ENCODE measurements at places on chromosomes 3 and 15.

DNA sequence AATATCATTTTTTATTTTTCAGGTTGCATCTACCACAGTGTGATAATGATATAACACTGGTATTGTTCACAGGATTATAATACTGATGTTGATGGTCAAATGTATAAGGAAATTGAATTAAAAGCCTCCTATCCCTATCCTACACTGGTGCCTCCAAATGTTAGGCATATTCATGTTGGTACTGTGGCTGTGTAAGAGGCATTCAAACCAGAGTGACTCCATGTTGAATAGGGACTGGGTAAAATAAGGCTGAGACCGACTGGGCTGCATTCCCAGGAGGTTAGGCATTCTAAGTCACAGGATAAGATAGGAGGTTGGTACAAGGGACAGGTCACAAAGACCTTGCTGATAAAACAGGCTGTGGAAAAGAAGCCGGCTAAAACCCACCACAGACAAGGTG, 68.9 kb upstream of the RNU6-1 start:
- DNase-seq: no peak

DNA sequence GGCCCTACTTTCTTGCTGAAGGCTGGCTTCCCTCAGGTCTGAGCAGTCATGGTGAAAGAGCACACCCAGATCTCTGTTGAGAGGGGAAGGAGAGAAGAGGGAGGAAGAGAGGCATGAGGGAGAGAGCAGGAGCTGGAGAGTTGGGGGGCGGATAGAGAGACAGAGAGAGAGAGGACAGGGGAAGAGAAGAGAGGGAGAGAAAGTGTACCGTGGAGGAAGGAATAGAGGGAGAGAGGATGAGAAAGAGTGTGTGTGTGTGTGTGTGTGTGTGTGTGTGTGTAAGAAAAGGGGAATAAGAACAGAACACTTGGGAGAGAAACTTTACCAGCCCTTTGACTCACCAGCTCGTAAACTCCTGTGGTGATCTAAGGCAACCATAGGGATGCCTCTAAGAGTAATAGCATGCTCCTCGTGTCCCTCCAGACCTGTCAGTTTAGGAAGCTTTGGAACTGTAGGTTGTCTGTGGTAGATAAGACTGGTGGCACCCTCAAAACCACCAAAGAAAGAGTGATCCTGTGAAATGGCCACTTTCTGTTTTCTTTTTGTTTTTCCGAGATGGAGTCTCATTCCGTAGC, 18.2 kb downstream of the ZNF592 start:
- DNase-seq: no peak

- DNase-seq: no peak
Measured at GRCh38 chr3:127985216-127985615, 67.0 kb upstream of the SEC61A1 start.

GRCh38 chr3:185115371-185115770, 37.5 kb downstream of the C3orf70 start:
- no peak for DNase-seq

DNA sequence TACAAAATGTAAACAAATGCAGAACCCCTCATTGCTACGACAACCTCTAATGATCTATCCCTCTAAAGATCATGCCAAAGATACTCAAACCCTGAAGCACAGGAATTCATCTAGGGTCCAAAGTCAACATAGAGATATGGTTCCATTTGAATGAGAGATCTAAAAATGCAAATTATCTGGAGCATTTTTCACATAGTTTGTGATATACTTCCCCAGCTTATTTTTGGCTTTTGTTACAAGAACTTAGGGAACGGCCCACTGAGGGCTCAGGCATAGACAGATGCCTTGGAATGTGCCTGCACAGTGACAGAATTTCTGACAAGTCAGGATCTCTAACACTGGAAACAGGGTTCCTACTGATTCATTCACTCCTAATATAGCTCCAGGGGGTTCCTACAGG, 258.9 kb upstream of the THBS1 start:
- DNase-seq: no peak

DNA sequence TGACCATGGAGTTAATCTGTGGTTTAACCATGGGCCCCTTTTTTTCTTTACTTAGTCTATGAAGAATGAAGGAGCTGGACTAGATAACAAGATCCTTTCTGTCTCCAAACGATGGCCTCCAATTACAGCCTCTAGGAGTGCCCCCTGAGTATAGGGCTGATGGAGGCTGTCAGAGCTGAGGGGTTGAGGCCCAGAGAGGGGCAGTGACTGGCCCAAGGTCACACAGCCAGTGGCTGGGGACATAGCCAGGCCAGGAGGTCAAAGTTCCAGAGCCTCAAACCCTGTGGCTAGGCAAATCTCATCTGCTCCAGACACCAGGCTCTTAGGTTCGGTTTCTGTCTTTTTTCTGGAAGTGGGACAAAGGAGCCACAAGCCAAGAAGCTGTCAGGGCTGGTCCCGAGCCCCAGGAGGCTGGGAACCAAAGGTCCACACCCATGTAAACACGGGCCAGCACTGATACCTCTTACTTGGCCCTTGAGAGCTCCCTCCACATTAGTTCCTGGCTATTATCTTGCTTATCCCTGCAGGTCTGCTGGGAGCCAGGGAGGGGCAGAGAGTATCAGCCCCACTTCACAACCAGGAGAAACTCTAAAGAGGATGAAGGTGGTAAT, 10.3 kb downstream of the RHOV start:
- no peak for DNase-seq

DNA sequence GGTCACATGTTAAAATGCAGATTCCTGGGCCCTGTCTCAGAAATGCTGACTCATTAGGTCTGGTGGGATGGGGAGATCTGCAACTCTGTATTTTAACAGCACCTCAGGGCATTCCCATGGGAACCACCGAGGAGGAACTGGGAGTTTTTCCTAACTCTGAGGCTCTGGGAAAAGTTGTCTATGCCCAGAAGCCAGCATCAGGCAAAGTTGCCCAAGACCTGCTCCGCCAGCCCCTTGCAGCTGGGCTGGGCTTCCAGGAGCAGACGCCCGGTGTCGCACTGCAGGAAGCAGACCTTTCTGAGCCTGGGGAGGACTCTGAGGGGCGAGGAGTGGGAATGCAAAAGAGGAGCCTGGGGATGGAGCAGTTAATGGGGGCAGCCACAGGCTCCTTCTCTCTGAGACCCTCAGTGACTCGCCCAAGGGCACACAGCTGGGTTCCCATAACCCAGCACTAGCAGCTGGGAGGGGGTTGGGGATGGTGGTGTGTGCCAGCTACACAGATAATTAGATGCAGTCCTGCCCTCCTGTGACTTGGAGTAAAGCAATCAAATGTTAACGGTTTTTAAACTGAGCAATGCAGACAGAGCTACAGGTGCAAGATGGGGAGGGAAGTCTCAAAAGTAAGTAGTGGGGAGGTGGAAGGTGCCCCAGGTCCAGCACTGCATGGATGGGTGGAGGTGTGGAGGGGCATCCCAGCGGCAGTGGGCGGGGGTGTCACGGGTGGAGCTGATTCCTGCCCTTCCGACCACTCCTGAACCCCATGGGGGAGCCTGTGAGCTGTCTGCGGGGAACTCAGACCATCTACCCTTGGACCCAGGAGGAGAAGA, 100.4 kb downstream of the LSM3 start:
- no peak for DNase-seq

DNA sequence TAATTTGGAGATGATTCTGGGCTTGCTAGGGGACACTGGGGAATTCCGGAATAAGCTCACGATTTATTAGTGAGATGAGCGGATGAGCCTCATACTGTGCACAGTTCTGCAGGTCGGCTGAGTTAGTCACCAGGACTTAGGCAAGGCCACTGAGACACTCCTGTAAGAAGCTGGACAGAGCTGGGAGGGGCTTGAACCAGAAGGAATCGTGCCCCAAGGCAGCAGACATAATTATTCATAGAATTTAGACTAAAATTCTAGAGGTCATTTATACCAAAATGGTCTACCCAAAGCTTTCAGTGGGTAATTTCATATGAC, 121.4 kb downstream of the VGLL4 start:
- DNase-seq: no peak

DNA sequence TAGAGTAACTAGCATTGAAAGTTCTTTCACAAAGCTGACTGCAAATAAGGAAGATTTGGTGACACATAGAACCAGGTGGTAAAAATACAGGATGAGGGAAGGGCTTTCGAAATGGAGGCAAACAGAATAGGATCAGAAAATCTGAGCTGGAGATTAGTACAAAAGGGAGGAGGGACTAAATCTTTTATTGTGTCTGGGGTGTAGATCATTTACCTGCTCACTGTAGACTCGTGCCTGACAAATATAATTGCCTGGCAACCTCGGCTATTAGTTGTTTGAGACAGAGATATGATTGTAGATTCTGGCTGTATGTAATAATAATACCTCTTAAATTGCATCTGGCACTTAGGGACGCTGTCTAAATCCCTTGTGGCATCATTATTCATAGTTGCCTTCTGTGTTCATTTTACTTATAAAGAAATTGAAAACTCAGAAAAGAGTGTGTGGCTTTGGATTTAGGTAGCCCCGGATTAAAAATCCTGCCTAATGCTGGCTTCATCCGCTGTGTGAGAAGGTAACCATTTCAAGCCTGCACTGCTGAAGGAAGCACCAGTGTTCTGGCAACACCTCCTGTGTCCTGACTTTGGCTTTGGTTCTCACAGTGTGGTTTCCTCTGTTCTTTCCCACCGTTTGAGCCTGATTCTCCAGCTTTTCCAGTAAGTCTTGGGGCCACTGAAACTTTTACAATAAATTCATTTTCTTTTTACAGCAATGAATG, 25.0 kb upstream of the GPR160 start:
- DNase-seq: no peak

GRCh38 chr3:62874711-62875557, at the start of gene CADPS:
Gene CADPS (minus strand): TSS chr3:62875416. CDS start chr3:62875029, 387 bp downstream.
- DNase-seq: no peak

- DNase-seq: no peak
Measured at GRCh38 chr3:166510382-166510781, 673.2 kb upstream of the BCHE start.

DNA sequence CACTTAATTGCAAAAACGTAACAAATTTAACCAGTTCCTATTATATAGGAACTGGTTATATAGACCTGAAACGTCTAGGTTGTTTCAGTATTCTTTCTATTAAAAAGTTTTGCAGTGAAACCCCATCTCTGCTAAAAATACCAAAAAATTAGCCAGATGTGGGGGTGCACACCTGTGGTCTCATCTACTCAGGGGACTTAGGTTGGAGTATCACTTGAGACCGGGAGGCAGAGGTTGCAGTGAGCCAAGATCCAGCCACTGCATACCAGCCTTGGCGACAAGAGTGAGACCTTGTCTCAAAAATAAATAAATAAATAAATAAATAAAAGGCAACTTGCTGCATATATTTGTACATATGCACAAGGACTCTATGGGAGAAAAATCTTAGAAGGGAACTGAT, 387.0 kb downstream of the TUSC7 start:
- DNase-seq: no peak

DNA sequence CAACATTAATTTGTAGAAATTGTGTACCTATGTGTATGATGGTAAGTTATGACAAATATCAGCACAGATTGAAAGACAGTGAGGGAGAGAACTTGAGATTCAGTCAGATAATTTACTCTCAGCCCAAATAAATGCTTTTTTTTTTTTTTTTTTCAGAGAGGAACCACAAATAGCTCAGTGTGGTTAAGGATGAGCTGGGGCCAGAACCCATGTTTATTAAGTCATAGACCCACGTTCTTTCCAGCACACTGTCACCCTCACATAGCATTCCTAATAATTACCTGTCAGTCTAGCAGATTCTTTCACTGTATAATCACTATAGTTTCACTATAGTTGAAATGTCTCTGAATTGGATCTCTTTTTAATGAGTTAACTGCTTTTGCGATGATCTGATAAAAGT, 246.1 kb downstream of the ZIC1 start:
- no peak for DNase-seq

DNA sequence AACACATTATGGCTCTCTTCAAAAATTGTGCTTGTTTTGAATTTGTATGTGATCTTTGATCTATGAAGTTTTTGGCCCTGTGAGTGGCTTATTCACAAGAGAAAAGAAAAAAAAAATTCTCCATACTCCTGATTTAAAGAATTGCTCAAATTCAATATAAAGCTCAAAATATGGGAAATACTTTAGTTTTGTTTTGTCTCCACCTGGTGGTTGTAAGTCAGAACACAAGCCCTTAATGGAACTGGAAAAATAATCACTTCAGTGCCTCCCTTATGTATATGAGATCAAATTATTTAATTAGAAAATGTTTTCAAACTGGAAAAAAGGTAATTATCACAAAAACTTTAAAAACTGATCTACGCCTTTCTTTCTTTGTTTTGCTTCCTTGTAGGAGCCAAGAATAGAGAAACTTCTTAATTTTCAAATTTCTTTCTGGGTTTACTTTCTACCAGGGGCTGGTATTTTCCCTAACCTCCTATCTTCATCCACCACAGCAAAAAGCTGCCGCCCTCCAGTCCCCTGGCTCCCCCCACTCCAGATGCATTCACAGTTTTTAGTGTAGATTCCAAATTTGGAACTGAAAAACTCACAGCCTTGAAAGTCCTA, 50.6 kb downstream of the SERP1 start:
- no peak for DNase-seq

GRCh38 chr15:77013776-77014131, 18.8 kb downstream of the PSTPIP1 start:
- peak; percentile 91 for DNase-seq

DNA sequence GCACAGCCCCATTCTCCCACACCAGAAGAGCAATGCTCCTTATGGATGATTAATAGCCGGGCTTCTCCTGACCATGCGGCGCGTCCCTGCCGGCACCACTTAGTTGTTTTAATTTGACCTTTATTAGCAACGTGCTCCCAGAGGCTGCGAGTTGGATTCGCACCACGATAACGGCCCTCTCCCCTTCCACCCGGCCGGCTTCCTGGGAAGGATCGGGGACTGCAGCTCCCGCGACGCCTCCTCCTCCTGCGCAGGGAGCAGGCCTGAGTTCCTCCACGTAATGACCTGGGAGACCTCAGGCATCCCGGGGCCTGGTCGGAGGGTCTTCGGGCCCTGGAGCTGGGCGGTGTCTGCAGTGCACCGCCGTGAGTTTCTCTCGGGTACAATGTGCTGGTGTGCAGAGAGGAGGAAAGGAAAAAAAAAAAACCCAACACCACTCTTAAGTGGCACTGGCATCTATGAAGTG, 243.3 kb upstream of the TOPAZ1 start:
- DNase-seq: no peak

GRCh38 chr3:190375246-190375645, 12.7 kb upstream of the CLDN16 start:
- no peak for DNase-seq

GRCh38 chr3:132318451-132318850, 1.2 kb downstream of the ACP3 start:
- no peak for DNase-seq

DNA sequence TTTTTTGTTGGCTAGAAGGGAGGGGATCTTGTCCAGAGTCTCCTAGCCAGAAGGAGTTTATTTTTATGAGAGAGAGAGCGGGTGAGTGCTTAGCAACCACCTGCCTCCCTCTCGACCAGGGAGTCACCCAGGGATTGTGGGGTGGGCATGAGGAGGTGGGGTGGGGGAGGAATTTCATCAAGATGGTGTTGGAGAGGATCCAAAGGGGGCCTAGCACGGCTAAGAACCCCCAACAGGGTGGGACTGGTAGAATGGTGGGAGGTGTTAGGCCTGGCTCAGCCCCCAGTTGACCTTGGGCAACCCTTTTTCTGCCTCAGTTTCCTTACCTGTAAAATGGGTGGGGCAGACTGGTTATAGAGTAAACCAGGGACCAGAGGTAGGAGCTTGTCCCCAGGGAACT, 1.8 kb downstream of the SLC6A6 start:
- no peak for DNase-seq
